ENCODE measurements at places on chromosomes 4 and X.
A peak's percentile ranks its signal among the peaks of the same experiment; 100 is the strongest.

DNA sequence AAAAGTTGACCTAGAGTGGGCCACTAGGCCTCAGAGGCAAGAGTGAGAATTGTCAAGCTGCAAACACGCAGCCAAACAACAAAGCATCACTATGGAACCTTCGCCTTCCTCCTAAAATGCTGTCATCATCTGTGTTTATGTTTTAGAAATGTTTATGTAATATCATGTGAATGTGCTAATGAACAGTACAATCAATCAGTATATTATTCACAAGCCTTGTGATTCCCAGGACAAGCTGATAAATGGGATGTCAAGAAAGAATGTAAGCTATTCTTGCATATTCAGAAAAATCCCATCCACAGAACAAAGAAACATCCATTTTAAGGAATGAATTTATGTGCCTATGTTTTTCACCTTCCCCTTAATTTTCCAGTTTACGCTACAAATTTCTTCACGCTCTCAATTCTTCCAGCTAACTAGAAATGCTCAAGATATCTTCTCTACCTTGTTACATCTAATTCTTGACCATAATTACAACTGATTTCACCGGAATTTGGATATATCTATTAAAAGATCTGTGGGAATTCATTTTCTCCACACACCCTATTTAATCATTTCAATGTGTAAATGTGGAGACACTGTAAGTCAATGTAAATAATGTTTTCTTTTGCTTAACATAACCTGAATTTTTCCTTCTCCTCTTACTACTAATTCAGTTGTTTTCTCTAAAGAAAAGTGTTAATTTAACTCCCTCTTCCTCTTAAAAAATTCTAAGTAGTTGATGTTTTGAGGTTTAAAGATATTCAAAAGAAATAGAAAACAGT lies 65.5 kb downstream of the LEF1 start:
- no peak for DNase-seq

GRCh38 chrX:46978341-46979291 lies 66.4 kb downstream of the JADE3 start:
- peak; percentile 33 for DNase-seq

GRCh38 chr4:3387943-3388361 lies 53.8 kb upstream of the HGFAC start:
- no peak for DNase-seq

- DNase-seq: no peak
Measured at GRCh38 chrX:120419463-120419862, 49.6 kb downstream of the LAMP2 start.

- DNase-seq: no peak
Measured at GRCh38 chr4:54992266-54992665, 133.1 kb downstream of the KDR start.

DNA sequence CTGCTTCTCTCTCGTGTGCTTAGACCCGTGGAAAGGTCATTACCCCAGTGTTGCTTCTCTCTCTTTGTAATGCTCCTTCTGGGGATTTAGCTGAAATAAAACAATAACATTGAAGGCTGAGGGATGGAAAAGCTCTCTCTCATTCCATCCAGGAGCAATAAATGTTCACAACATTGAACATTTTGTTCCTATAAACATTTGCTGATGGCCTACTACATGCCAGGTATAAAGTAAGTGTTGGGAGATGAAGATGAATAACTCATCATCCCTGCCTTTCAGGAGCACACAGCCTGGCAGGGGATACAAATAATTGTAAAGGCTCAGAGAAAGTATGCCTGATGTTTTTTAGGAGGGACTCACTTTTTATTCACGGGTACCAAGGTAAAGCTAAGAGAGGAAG lies 158.1 kb downstream of the KDR start:
- no peak for DNase-seq

- no peak for DNase-seq
Measured at GRCh38 chr4:183848805-183849204, 56.3 kb upstream of the STOX2 start.

- DNase-seq: no peak
Measured at GRCh38 chr4:163535657-163536056, 41.2 kb downstream of the TMA16 start.

- DNase-seq: no peak
Measured at GRCh38 chrX:120236687-120237479, 13.7 kb upstream of the ZBTB33 start.

DNA sequence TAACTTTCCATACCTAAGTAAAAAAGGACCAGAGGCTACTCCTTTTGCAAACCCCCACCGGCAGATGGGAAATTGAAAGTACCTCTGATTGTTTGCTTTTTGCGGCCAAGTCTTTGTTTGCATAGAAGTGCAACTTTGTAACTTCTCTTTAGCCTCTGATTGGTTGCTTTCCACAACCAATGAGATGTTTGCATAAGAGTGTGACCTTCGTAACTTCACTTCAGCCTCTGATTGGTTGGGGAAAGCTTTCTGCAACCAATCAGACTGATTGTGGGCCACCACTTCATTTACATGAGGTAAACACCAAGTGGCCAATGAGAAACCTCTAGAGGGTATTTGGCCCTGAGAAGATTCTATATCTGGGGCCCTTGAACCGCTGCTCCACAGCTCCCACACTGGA lies 48.8 kb upstream of the PGRMC1 start:
- DNase-seq: no peak

DNA sequence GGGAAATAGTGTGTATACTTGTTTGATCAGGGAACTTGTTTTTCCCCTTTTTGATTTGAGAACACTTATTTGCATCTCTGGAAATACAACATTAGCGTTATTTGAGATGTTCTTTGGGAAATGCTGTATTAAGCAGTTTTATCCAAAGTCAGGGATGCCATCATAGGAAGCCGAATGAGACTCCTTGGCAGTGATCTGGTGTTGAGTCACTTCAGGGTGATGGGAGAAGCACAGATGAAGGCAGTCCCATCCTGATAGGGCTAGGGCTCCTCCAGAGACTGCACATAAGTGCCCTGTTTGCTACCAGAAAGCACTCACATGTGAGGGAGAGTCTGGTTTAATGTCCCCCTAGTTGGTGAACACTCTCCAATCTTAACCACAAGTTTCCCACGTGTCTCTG lies 62.3 kb downstream of the IL1RAPL1 start:
- DNase-seq: no peak

GRCh38 chrX:73817393-73818199 lies 254.6 kb downstream of the CHIC1 start:
- DNase-seq: no peak

Data from stimulated activated CD8-positive, alpha-beta memory T cell treated with anti-CD3 and anti-CD28 coated beads, Interleukin-4, amount 100 ng/mL, for 1 hour (primary cell).